ENCODE measurements at places on chromosomes 1 and 21. TPM values are rescaled to one million over a fixed set of nuclear protein-coding genes. Genes with fewer than 3 reads are reported as not detected.

The TSEN15 gene
- total RNA-seq = 42.2 TPM

The FOXD2 gene
- 0.73 TPM for total RNA-seq

The KPRP gene
- not detected for total RNA-seq

The SLC1A7 gene
- total RNA-seq = not detected

The TTLL10 gene
- not detected for total RNA-seq

The ARMH1 gene
- 64.0 TPM for total RNA-seq

The BPNT1 gene
- total RNA-seq = 14.1 TPM

The ATF6 gene
- total RNA-seq = 22.4 TPM

The APCS gene
- not detected for total RNA-seq

The COL9A2 gene
- 2.8 TPM for total RNA-seq
